ENCODE measurements at places on chromosomes 5 and 9. TPM values are rescaled to one million over a fixed set of nuclear protein-coding genes. Genes with fewer than 3 reads are reported as not detected.

ODF2 gene
- total RNA-seq: 56.3 TPM

RNF38 gene
- total RNA-seq: 23.0 TPM

GHR gene
- total RNA-seq: 12.7 TPM

LRRC14B gene
- total RNA-seq: 0.39 TPM

TMEM215 gene
- total RNA-seq: 5.2 TPM

UQCRQ gene
- 407 TPM for total RNA-seq

PCDHGB7 gene
- 14.3 TPM for total RNA-seq

LHX3 gene
- total RNA-seq: not detected

KIAA0825 gene
- total RNA-seq: 20.9 TPM

OR4F3 gene
- 0.22 TPM for total RNA-seq

KCNIP1 gene
- total RNA-seq: 31.2 TPM

SNAPC4 gene
- 6.7 TPM for total RNA-seq

PTPN3 gene
- total RNA-seq: 2.3 TPM

HAVCR2 gene
- 10.6 TPM for total RNA-seq

NINJ1 gene
- total RNA-seq: 40.8 TPM

CTXN3 gene
- 19.9 TPM for total RNA-seq

DMRT3 gene
- total RNA-seq: 0.30 TPM

PFN3 gene
- total RNA-seq: not detected

DIPK1B gene
- total RNA-seq: 47.8 TPM

LRRC70 gene
- total RNA-seq: 8.4 TPM

FOXE1 gene
- total RNA-seq: not detected

Data from spinal cord (tissue), 10 donors.